ENCODE measurements at places on chromosomes 6 and 20. TPM values are rescaled to one million over a fixed set of nuclear protein-coding genes. Genes with fewer than 3 reads are reported as not detected.

DNA sequence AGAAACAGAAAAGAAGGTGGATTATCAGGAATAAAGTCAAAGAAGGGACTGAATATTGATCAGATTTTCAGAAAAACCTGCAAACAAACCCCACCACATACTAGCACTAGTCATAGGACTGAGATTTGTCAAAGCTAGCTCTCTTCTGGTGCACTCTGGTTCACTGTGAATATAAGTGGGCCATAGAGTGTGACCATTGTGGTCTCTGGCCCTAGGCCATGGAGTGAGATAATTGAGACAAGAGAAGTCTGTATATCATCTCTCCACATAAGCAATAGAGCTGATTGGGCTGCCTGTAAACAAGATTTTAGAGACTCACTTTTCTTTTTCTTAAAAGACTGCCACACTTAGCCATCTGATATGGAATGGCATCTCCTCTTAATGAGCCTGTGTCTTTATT is 247.2 kb downstream of the LAMA2 start:
- no peak for DNase-seq
- H3K27ac ChIP-seq, result peak overlapping the region; percentile 47
- H3K27me3 ChIP-seq, result no peaks in the 10 kb centered on the region
- H3K4me1 ChIP-seq, result peaks cover 13% of the 10 kb centered on the region
- H3K4me3 ChIP-seq, result no peak overlapping the region
- no peaks in the 10 kb centered on the region for H3K36me3 ChIP-seq

GRCh38 chr20:40582531-40582930 is 106.5 kb downstream of the MAFB start:
- H3K36me3 ChIP-seq, result no peaks in the 10 kb centered on the region
- H3K27ac ChIP-seq, result no peak overlapping the region
- no peaks in the 10 kb centered on the region for H3K4me1 ChIP-seq
- no peak for DNase-seq
- no peaks in the 10 kb centered on the region for H3K27me3 ChIP-seq

Gene PRDM13
- total RNA-seq, result not detected

DNA sequence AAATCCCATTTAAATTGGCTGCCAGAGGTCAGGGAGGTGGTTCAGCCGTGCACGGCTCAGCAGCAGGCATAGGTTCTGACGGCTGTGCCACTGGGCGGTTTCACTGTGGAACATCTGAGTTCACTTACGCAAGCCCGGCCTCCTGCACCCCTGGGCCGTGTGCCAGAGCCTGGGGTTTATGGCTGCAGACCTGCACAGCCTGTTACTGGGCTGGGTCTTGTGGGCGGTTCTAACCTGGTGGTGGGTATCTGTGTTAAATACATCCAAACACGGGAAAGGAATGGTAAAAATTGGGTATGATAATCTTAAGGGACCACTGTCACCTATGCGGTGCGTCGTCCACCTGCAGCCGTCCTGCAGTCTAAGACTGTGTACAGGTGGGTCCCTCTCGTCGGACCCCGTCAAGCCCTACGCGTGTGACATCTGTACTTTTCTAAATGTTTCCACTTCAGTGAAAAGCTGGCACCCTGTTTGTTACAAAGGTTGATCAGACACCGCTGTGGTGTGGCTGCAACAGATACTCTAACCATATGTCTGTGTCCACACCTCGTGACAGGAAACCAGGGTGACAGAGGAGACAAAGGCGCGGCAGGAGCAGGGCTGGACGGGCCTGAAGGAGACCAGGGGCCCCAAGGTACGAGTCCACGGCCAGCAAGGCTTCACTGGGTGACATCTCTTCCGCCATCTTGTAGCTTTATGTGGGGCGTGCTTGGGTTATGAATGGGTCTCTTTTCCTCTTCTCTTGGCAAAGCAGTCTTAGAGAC is 21.5 kb downstream of the COL9A3 start:
- H3K4me1 ChIP-seq, result no peaks in the 10 kb centered on the region
- no peaks in the 10 kb centered on the region for H3K27me3 ChIP-seq
- H3K27ac ChIP-seq, result no peak overlapping the region
- no peak overlapping the region for H3K4me3 ChIP-seq
- DNase-seq, result no peak

DNA sequence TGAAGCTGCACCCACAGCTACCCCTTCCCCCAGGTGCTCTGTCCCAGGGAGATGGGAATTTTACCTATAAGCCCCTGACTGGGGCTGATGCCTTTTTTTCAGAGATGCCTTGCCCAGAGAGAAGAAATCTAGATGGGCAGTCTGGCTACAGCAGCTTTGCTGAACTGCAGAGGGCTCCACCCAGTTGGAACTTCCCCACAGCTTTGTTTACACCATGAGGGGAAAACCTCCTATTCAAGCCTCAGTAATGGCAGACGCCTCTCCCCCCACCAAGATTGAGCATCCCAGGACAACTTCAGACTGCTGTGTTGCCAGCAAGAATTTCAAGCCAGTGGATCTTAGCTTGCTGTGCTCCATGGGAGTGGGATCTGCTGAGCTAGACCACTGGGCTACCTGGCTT is 122.6 kb upstream of the MOCS1 start:
- H3K4me3 ChIP-seq, result no peak overlapping the region
- no peaks in the 10 kb centered on the region for H3K4me1 ChIP-seq
- no peak for DNase-seq
- no peaks in the 10 kb centered on the region for H3K27me3 ChIP-seq
- H3K27ac ChIP-seq, result no peak overlapping the region
- no peaks in the 10 kb centered on the region for H3K36me3 ChIP-seq

Gene GDAP1L1
- total RNA-seq, result 3.1 TPM

DNA sequence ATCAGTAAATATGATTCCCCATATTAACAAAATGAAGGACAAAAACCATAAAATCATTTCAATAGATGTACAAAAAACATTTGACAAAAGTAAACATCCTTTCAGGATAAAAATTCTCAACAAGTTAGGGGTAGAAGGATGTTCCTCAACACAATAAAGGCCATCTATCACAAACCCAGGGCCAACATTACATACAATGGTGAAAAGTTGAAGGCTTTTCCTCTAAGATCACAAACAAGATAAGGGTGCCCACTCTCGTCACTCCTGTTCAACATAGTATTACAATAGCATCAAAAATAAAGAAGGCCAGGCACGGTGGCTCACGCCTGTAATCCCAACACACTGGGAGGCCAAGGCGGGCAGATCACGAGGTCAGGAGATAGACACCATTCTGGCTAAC is 22.6 kb upstream of the ASF1A start:
- DNase-seq, result no peak
- no peaks in the 10 kb centered on the region for H3K27me3 ChIP-seq
- H3K4me3 ChIP-seq, result no peak overlapping the region
- H3K27ac ChIP-seq, result no peak overlapping the region
- H3K4me1 ChIP-seq, result peaks cover 2% of the 10 kb centered on the region
- H3K36me3 ChIP-seq, result no peaks in the 10 kb centered on the region

All from ovary (tissue), 10 donors.